ENCODE measurements at places on chromosomes 12 and 14.

DNA sequence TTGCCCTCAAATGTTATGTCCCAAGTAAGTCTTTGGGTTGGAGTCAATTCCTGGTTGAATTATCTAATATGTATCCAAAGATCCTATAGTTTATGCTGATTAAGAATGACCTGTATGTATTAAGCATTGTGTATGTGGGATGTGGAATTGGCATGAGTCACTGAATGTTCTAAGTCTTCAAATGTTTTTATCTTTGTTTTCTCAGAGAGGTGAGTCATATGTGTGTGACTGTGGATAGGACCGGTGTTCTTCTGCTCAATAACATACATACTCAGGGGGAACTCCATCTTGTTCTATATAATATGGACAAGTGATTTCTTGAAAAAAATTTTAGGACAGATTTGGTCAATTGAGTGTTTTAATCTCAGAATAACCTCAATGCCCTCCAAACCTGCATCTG, 57.9 kb downstream of the NAV3 start:
- no peak for DNase-seq

- no peak for DNase-seq
Measured at GRCh38 chr12:69932154-69932553, 107.1 kb downstream of the MYRFL start.

DNA sequence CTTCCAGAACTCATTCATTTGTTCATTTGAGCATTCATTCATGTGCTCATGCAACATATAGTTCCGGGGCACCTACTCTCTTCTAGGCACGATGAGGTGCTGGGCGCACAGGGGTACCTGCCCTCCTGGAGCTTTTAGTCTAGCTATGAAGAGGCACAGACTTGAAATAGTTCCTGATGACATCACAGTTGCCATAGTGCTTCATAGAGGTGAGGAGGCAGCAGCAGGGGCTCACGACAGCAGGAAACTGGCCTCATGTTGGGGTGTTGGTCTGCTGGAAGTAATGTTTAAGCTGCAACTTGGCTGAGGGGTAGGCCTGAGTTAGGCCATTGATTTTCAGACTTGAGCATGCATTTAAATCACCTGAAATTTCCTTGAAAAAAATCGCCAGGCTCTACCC, 195.5 kb downstream of the PHETA1 start:
- no peak for DNase-seq

DNA sequence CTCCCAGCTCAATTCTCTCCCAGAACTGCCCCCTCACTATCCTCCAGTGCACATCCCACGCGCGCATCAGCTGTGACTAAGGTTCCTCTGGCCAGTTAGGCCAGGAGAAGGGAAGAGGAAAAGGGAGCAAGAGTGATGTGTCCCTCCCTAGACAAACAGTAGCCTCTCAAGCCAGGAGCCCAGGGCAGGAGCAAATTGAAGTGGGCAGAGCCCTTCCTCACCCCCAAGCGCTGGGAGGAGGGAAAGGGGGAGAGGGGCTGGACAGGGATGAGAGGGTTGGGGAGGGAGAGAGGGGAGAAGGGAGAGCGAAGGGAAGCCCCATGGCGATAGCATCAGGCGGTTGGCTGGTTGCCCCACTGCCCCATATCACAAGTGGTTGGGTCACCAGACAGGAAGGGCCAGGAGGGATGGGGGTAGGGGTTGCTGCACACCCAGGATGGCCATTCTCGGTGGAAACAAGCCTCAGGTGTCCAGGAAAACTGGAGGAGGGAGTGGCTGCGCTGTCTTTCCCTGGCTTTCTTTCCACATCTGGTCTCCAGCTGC, 1.1 kb downstream of the CD63 start:
- no peak for DNase-seq

DNA sequence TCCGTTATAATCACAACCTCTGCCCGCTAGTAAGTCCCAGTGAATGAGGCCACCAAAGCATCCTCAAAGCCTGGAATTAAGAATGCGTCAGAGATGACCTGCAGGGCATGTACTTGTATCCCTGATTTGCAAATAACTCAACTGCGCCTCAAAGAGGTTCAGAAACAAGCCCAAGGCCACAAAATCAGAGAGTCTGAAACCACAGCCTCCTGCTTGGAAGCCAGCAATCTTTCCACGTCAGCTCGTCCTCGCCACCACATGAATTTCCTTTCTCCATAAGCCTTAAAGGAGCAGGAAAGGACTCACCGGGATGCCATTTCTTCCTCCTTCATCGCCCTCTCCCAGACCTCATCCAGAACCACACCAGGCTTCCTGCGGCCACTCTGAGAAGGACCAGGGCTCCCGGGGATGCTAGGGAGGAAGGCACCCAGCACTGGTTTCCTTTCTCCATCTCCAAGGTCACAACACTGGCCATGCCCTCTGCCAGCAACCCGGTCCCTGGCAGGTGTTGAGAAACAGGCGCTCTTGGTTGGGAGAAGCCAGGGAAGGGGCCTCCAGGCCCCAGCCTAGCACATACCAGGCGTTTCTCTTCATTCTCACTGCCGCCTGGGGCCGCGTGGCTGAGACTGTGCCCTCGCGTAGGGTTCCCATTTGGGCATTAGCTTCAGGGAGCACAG, 191.2 kb upstream of the DIO3 start:
- DNase-seq, result no peak

DNA sequence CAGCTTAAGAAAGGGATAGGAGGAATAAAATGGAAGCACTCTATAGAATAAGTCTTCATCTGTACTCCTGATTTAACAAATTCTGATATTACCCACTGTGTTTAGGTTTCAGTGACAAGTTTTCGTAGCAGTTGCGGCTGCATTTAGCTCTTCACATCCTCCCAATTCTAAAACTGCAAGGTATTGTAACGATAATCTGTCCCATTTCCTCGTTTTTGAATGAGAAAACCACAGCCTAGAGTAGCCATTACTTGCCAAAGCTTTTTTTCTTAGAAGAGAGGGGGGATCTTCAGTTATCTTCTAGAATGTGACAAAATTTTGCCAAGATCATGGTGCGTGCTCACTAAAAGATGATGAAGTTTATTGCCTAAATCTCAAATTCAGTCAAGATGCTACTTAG, 155.8 kb downstream of the PDE3A start:
- DNase-seq, result no peak

DNA sequence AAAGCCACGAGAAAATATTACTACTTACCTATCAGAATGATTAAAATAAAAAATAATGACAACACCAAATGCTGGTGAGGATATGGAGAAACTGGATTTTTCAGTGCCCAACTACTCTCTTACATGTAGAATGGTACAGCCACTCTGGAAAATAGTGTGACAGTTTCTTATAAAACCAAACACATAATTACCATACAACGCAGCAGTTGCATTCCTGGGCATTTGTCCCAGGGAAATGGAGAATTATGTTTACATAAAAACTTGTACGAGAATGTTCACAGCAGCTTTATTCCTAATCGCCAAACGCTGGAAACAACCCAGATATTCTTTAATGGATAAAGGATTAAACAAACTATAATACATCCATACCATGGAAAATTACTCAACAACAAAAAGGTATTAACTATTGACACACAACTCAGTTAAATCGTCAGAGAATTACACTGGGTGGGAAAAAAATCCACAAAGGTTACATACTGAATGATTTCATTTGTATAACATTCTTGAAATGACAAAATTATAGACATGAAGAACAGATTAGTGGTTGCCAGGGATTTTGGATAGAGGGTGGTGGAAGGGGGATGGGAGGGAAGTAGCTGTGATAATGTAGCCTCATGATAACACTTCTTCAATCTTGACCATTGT, 35.4 kb downstream of the TAOK3 start:
- DNase-seq, result no peak

DNA sequence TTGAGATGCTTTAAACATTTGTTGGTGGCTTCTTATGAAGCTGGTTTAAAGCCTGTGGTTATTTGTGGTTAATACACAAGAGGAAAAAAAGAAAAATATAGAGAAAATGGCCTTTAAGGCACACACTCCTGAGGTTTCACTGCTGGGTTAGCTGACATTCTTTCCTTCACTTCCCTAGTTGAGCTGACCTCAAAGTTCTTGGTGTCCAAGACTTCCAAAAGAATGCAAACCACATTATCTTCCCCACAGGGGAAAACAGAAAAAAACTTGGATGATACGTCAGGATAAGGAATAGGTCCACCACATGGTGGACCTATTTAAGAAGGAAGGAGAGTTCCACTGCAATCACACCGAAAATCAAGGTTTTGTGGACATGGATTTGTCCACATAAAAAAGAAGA, 94.3 kb downstream of the SLC25A21 start:
- no peak for DNase-seq

DNA sequence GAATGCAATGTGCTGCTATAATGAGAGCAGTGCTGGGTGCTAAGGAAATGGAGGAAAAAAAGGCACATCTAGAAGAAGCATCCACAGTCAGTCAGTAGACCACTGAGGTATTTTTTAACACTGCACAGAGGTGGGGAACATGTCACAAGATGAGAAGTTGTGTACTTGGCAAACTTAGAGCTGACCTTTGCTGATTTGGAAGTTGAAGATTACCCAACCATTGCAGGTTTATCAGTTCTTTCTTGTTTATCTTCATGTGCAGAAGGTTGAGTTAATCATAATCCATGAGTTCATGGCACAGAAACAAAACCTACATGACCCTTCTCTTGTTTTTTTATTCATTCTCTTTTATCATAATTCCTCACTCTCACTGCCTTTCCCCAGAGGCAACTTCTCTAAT, 3.2 kb upstream of the PAH start:
- no peak for DNase-seq

- no peak for DNase-seq
Measured at GRCh38 chr12:92945659-92946220, 16.6 kb upstream of the EEA1 start.

GRCh38 chr14:53915364-53916014, 41.1 kb downstream of the BMP4 start:
- no peak for DNase-seq

- DNase-seq, result no peak
Measured at GRCh38 chr12:105696-106095, 39.1 kb downstream of the IQSEC3 start.

DNA sequence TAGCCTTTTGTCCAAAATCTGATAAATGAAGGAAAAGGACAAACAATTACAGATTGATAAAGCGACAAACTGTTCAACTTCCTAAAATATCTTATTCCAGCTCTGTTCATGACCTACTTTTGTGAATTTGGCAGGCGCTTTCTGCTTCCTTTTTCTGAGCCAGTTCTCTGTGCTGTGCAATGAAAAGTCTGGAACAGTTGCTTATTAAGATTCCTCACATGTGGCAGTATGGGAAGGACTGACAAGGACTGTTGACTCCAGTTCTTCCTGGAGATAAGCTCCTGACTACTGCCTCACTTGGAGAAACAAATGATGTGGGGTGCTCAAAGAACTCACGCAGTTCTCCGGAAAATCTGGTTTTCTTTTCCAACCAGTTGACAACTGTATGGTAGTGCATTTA, 58.3 kb upstream of the ANP32D start:
- DNase-seq, result no peak

GRCh38 chr14:88554457-88555286, at the start of gene PTPN21:
TSS of gene PTPN21 (minus strand) at chr14:88555007. CDS start at chr14:88550417, 4,590 bp downstream.
- peak; percentile 17 for DNase-seq

- DNase-seq, result no peak
Measured at GRCh38 chr12:76201758-76202157, 117.3 kb upstream of the NAP1L1 start.

GRCh38 chr12:12156116-12156515, 85.4 kb downstream of the BCL2L14 start:
- DNase-seq, result no peak

GRCh38 chr12:24709216-24709615, 239.7 kb downstream of the BCAT1 start:
- no peak for DNase-seq

DNA sequence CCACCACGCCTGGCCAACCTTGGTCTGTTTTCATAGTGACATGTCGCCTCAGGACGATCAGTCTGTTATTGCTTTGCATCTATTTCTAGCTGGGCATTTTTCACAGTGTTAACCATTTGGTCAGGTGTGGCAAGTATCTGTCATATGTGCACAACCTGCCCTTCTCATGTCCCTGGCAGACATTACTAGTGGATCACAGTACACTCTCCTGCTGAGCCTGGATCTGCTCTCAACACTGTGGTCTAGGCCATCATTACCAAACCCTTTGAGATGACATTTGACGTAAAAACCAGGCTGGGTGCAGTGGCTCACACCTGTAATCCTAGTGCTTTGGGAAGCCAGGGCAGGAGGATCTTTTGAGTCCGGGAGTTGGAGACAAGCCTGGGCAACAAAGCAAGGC, 29.4 kb upstream of the NOS1 start:
- DNase-seq, result no peak

DNA sequence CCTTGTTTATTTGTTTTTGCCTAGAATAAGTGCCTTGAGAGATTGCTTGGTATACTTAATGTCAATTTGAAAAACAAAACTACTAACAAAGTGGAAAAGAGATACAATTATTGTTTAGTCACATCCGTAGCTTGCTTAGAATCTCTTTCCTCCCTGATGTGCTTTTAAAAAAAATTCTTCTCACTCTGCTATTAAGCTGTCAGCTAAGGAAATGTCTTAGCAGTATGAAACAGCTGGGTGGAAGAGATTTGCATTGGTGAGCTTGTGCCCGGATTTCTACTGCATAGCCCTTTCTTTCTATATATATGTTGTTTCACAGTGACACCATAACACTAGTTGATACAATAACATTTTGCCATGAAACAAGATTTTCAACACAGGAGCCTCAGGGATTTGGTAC, 229.4 kb upstream of the RGS6 start:
- DNase-seq, result no peak
